T-helper 1 cell treated with Interleukin-12 subunit alpha and Interleukin-12 subunit beta and Interleukin-4 antibody, amounts not matched to agents 30 ng/mL and 1 ng/mL, for 36 hours (primary cell): ENCODE measurements at places on chromosomes 4 and X. TPM values are rescaled to one million over a fixed set of nuclear protein-coding genes. Genes with fewer than 3 reads are reported as not detected.

The PNMA6A gene
- total RNA-seq = 0.39 and 0.74 TPM in 2 replicates

The TSPAN7 gene
- 0.27 and 0.34 TPM in 2 replicates for total RNA-seq

The SPARCL1 gene
- not detected in 2 replicates for total RNA-seq

The CNGA1 gene
- not detected in 2 replicates for total RNA-seq

The IBSP gene
- total RNA-seq = not detected in 2 replicates

The USP38 gene
- 32.7 and 33.3 TPM in 2 replicates for total RNA-seq

The STS gene
- 2.0 TPM in 2 replicates for total RNA-seq

The MUC7 gene
- total RNA-seq = not detected in 2 replicates

The RNF175 gene
- total RNA-seq = not detected in 2 replicates

The TCEAL6 gene
- not detected in 2 replicates for total RNA-seq

The FOXR2 gene
- not detected in 2 replicates for total RNA-seq

The ANOS1 gene
- total RNA-seq = not detected in 2 replicates

The SSR4 gene
- total RNA-seq = 286 and 299 TPM in 2 replicates

The UBE2K gene
- 80.8 and 95.8 TPM in 2 replicates for total RNA-seq

The EDA gene
- total RNA-seq = 2.5 and 2.6 TPM in 2 replicates

The KCTD8 gene
- total RNA-seq = not detected in 2 replicates

The TMEM33 gene
- total RNA-seq = 69.9 and 71.1 TPM in 2 replicates

The CDX4 gene
- not detected in 2 replicates for total RNA-seq

The TEX13D gene
- not detected in 2 replicates for total RNA-seq

The RRH gene
- 0.15 TPM in 1 of 2 replicates, not detected in the other for total RNA-seq

The C1QTNF7 gene
- not detected in 2 replicates for total RNA-seq

The SYP gene
- 2.7 and 3.3 TPM in 2 replicates for total RNA-seq

The PIN4 gene
- 13.0 and 14.3 TPM in 2 replicates for total RNA-seq

The HSFX4 gene
- 0.22 TPM in 1 of 2 replicates, not detected in the other for total RNA-seq

The SPRY1 gene
- 17.5 and 18.1 TPM in 2 replicates for total RNA-seq

The SMARCA1 gene
- not detected in 2 replicates for total RNA-seq

The TRO gene
- 1.5 and 1.8 TPM in 2 replicates for total RNA-seq

The CFAP99 gene
- not detected in 2 replicates for total RNA-seq

The NPY1R gene
- total RNA-seq = not detected in 2 replicates

The TSPAN6 gene
- total RNA-seq = 0.27 TPM in 1 of 2 replicates, not detected in the other

The TRPC3 gene
- 1.0 and 1.1 TPM in 2 replicates for total RNA-seq

The CETN2 gene
- 9.0 and 10.0 TPM in 2 replicates for total RNA-seq

The PNMA5 gene
- 0.34 and 0.37 TPM in 2 replicates for total RNA-seq

The HELT gene
- total RNA-seq = not detected in 2 replicates

The FGB gene
- total RNA-seq = not detected in 2 replicates

The HTRA3 gene
- total RNA-seq = not detected in 2 replicates

The AWAT2 gene
- not detected in 2 replicates for total RNA-seq

The P2RY10 gene
- 64.1 and 75.0 TPM in 2 replicates for total RNA-seq

The CLDN34 gene
- total RNA-seq = not detected in 2 replicates

The PNMA6F gene
- total RNA-seq = not detected in 2 replicates
